Left forelimb (tissue), 1 donor: ENCODE measurements at places on chromosomes 7 and 10.

DNA sequence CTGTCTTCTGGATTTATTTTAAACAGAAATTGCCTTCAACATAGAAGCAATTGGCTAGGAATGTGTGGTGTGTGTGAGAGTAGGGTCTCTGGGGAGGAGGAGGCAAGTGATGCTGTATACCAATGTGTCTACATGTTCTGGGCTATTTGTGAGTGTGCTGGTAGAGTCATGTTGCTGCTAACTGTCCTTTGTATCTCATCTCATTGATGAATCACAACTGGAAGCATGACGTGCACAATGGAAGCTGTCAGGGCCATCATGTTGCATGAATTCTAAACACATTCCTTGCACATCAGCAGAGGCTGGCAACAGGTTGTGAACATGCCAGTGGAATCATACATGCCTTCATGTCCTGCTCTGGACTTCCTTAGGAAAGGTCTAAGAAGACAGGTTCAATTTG, 199.7 kb downstream of the BMPER start:
- no peak for DNase-seq

- no peak for DNase-seq
Measured at GRCh38 chr7:37531225-37531624, 82.6 kb upstream of the ELMO1 start.

DNA sequence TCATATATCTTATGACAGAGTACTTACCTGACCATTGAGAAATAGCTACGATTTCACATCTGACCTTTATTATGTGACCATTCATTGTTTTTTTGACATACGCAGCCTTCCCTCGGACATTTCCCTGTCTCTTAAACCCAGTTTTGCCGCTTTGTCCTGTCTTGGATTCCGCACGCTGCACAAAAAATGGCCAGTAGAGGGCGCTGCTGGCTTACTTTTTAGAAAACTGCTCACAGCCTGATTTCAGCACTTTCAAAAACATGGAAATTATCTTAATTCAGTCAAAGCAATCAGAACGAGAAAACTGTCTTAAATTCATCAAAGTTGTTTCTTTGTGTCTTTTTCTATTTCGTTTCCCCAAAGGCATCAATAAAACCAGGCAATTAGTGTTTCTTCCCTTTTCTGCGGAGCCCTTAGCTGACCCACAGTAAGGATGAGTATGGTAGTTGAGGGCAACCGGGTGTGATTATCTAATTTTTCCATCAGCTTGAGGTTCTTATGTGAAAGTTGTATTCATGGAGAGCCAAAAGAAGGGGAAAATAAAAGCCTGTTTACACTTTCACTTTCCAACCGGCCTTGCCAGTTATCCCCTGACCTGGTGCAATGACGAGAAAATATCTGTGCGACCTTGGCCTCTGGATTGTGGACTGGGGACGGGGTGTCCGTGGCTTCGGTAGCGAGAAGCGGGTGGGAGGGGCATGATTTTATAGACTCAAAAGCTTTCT, 144.4 kb downstream of the DYNC1I1 start:
- peak; percentile 82 for DNase-seq

GRCh38 chr10:50850578-50851230, 34.7 kb downstream of the A1CF start:
- DNase-seq, result no peak

GRCh38 chr7:127901895-127902703, 129.1 kb downstream of the LRRC4 start:
- DNase-seq, result no peak
